ENCODE measurements at places on chromosomes 2 and 18.

- no peak for DNase-seq
Measured at GRCh38 chr18:23966909-23967308, 47.6 kb upstream of the TTC39C start.

- no peak for DNase-seq
Measured at GRCh38 chr2:106882673-106883072, 3.3 kb downstream of the ST6GAL2 start.

DNA sequence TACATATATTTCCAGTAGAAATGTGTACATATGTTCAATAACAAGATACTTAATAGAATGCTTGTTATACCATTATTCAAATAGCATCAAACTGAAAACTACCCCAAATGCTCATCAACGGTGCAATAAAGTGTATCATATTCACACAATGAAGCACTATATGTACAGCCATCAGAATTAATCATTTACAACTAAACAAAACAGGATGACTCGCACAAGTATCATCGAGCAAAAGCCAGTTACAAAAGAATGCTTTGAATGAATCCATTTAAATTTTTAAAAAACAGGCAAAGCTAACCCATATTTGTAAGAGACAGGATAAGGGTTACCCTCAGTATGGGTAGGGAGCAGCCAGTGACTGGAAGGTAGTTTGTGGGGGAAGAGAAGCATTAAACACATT lies 132.8 kb upstream of the PDE1A start:
- no peak for DNase-seq

DNA sequence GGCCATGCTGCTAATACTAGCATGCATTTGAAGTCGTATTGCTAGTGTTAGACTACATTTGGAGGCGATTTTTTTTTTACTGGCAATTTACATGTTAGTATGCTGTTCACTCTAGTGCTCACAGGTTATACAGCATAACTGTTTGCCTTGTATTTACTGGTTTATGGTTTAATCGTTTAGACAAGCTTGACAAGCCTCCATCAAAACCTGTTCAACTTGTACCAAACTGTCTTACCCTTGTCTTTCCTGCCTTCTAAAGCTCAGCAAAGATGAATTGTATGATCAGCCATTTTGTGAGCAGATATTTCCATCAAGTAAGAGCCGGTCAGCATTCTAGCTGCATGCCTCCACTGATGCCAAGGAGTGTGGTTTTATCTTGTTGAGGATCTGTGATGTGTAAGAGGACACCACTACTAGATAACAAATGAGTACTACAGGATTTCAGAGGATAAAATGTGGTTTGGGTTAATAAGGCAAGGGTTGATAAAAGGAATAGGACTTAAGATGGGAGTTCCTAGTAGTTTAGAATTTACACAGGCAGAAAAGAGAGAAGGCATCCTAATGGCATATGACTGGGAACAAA lies 68.4 kb upstream of the ITM2C start:
- DNase-seq, result no peak

DNA sequence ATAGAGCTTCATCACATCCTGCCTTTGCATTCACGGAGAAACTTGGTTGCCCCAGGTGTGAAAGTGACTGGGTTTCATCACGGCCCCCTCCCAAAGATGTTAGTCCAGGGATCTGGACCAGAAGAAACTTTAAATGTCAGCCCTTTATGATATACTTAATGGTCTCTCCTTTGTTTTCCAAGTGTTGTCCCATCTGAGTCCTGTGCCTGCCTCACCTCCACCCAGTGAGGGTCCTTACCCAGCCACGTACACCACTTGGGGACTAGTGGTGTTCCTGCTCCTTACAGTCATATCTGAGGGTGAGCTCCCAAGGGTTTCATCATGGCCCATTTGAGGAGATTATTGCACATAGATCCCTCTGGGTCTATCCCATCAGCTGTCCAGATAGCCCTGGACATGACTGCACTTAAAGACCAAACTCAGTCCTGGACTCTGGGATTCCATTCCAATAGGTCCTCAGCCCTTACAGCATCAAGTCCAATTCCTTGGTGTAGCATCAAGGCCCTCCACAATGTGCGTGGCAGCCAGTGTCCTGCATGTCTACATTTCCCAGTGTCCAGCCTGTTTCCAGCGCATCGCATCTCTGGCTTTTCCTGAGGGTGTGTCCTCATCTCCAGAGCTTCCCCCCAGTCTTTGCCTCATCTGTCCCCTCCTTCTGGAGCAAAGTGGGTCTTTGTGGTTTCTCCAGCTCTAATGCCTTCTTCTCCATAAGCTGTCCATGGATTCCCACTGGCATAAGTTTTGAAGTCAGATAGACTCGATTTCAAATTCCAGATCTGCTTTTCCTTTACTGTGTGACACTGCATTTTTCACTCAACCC lies 351.6 kb downstream of the MYCN start:
- no peak for DNase-seq

GRCh38 chr2:73008766-73009135 lies 62.8 kb downstream of the SFXN5 start:
- no peak for DNase-seq

- DNase-seq, result no peak
Measured at GRCh38 chr2:138063181-138063580, 98.9 kb downstream of the HNMT start.

DNA sequence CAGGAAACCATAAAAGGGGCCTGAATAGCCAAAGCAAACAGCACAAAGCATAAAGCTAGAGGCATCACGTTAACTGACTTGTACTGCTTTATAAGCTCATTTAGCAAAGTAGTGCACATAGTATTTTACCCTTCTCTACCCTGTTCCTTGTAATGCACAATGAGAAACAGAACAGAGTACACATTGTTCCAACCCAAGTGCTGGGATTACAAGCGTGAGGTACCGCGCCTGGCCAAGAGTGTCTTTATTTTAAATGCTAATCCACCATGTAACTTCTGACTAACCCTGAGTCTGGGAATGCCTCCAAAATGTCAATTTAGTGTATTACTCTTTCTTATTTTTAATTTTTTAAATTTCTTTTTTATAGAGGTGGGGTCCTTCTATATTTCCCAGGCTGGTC lies 46.4 kb upstream of the STON1 start:
- DNase-seq, result no peak

GRCh38 chr2:10993001-10993481 lies 81.3 kb downstream of the KCNF1 start:
- DNase-seq, result no peak

DNA sequence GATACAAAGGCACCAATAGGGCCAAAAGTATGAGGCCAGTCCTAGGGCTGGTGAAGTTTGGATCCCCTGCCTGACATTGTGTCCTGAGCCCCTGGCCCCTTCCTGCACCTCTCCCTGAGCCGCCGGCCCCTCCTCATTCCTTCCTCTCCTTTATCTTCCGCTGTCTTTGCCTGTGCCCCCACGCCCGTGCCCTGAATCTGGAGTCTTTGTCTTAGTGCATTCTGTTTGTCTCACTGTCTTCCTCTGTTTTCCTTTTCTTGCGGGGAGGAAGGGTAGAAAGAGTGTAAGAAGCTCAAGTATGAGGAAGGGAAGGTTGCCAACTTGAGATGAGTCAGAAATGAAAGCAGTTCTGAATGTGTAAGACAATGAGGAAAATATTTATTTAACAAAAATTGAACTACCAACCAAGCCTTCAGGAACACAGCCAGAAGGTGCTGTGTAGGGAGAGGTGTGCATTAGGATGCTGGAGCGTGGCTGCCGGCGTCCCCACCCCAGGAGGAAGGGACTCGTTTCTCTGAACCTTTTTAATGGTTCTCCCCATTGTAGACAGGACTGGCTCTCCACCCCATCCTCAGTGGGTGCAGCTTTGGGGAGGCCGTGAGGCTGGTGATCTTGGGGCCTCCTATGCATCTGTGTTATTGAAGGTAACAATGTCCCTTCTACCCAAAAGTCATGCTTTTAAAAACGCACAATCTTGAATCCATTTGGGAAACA lies 133.1 kb downstream of the NEDD4L start:
- no peak for DNase-seq

- no peak for DNase-seq
Measured at GRCh38 chr2:83565181-83565580, 893.9 kb downstream of the SUCLG1 start.

DNA sequence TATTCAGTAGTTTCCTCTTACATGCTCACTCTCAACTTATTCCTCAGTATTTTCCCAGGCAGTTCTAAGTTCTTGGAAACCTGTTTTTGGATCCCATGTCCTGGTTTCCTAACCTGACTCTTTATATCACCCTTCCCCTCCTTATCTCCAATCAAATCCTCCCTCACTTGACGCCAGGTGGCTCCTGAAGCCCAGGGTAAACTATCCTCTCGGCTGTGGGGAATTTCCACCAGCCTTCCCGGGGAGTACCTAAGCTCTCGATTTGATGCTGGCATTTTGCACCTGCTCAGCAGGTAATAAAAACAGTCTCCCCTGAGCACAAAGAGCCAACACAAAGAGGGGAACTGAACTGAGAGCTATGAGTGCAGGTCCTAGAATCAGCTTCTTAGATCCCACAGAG lies 538.0 kb downstream of the SLC4A3 start:
- no peak for DNase-seq

DNA sequence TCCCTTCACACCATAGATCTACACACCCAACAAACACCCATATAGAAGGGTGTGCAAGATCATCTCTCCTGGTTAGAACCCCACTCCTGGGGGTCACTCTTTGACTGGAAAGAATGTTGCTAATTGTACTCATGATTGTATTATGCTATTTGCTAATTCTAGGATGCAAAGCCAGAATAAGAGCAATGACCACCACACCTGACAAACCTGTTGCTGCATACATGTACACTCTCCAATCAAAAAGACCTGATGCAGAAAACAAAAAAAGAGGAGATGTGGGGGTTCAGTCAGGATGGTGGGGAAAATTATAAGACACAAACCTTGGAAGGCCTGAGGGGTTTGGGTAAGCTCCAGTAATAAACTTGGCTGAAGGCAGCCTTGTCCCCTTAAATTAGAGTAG lies 36.9 kb upstream of the PDK1 start:
- no peak for DNase-seq

DNA sequence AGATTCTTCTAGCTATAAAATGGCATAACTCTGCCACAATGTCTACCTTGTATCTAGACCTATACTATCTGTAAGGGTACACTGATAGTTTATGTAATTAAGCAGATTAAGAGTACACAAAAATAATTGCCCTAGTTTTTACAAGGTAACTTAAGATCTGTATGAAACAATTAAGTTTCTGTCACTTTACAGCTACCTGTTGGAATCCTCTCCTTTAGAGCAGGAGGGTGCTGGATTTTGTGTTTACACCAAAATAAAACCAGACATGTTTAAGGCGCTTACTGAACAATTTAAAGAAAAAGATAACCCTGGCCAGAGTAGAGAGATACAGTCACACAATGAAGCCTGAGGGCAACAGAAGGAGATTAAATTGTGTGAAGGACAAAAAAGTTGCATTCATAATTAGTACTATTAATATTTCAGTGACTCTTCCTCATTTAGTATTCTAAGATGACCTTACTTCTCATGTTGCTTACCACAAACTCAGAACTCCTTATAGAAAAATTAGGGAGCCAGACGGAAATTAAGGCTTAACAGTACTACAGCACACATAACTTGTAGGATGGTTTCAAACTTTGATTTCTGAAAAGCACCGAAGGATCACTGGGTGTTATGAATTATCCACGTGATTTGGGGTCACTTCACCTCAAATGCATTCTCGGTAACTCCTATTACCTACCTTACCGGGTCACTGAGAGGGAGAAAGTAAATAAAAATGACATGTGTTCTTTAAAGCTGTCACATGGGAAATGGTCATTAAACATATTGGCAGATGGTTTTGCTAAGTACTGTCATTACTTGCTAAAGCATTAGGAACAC lies 1.0 kb downstream of the DARS1 start:
- no peak for DNase-seq

DNA sequence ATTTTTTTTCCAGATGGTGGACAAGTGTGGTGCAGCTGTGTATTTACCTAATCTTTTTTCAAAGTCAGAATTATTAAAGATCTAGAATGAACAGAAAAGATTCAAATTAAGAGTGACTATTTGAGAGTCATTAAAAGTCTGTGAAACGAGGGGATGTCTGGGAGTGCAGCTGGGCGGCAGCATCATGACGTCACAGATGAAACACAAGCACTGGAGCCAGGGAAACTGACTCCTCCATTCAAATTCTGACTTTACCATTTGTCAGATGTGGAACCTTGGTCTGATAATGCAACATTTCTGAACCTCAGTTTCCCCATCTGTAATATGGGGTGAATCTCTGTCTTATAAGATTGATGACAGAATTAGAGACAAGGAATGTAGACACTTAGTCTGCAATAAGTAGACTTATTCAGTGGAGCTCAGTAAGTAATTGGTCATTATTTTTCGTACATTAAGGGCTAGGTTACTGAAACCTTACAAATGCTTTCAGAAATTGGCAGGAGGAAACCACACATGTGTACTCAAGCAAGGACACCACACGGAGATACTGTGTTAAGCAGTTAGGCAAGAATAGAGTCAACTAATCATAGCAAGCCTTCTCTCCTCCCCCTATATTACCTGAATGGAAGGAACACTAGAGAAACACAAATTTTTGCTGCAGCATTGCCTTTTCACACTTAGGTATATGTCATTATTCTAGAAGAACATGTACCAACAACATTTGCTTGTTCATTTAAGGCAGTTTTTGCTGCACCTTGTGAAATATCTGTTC lies 27.8 kb upstream of the CXXC1 start:
- DNase-seq, result no peak

- no peak for DNase-seq
Measured at GRCh38 chr2:143764706-143765105, 635.5 kb downstream of the ARHGAP15 start.

DNA sequence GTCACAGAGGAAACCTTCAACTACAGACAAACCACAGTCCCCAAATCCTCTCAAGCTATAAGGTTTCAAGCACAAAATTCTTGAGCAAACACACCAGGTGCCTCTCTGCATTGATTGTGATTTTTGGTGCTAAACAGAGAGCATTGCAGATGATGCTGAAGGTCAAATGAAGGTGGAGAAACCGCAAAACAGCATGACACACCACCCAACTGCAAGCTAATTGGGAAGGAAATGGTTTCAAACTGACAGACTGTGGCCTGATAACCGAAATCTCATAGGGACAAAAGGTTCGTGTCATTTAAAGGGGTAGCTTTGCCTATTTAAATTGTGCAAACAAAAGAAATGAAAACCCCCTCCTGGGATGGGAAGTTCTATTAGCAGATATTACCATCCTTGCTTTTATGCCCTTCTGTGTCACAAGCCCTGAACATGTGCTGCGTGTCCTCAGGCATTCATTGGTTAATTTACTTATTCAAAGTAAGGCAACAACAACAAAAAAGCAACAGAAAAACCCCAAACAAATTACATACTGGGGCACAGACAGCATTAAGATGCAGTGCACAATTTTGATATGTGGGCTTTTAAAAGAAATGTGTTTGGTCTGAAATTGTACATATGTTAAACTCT lies 154.9 kb downstream of the AQP4 start:
- no peak for DNase-seq

- DNase-seq, result no peak
Measured at GRCh38 chr2:85143463-85144082, 10.4 kb downstream of the TCF7L1 start.

- no peak for DNase-seq
Measured at GRCh38 chr2:156327835-156328695, 4.5 kb downstream of the NR4A2 start.

GRCh38 chr2:131394147-131394931 lies 30.4 kb upstream of the RAB6D start:
- no peak for DNase-seq

Data from stimulated activated CD4-positive, alpha-beta T cell treated with anti-CD3 and anti-CD28 coated beads, Interleukin-4, amount 100 ng/mL, for 4 hours (primary cell).